T-helper 1 cell (primary cell): ENCODE measurements at places on chromosomes 1 and 21.
A peak's percentile ranks its signal among the peaks of the same experiment; 100 is the strongest.

- peak; percentile 42 for DNase-seq
Observed at GRCh38 chr21:45255381-45256020, 32.2 kb downstream of the POFUT2 start.

- no peak for DNase-seq
Observed at GRCh38 chr1:9233241-9233941, 1.2 kb upstream of the H6PD start.

- no peak for DNase-seq
Observed at GRCh38 chr1:183070923-183071618, 47.9 kb downstream of the LAMC1 start.

DNA sequence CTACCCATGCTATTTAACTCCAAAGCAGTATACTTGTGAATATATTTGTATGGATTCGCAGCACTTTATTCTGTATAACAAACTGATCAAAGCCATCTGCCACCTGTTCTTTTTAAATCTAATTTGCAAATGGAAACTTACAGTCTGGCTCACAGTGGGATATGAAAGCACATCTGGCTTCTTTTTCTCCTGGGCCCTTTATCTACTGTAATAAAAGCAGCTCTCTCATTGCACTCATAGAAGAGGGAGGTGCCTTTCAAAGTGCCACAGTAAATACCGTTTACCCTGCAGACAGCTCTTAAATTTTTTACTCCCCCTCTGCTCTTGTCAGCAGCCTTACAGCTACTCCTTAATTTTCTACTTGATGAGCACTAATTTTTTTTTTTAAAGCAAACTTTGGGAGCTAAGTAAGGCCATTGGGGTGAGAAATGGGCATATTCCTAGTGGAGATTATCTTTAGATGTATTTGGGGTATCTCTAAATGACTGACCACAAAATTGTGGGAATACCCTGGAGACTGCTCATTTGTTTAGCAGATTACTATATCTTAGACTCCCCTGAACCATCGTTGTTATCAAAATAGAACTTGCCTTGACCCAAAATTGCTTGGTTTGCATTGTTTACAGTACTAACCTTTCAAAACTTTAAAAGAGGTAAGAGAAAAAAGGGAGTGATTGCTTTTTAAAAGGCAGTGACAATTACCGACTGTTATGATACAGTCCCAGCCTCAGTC, 110.1 kb downstream of the VPS13D start:
- DNase-seq: no peak

DNA sequence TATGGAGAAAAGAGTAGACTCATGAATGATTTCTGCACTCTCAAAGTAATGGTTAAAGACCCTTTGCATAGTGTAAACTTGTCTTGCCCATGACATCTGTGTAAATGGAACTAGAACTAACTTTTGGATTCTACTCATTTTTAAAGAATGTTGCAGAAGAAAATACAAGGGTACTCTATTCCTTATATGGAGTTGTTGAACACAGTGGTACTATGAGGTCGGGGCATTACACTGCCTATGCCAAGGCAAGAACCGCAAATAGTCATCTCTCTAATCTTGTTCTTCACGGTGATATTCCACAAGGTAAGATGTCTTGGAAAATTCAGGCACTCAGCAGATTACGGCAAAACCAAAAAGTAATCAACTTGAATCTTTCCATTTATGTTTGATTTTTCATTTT, 19.8 kb downstream of the CCT8 start:
- DNase-seq: no peak

DNA sequence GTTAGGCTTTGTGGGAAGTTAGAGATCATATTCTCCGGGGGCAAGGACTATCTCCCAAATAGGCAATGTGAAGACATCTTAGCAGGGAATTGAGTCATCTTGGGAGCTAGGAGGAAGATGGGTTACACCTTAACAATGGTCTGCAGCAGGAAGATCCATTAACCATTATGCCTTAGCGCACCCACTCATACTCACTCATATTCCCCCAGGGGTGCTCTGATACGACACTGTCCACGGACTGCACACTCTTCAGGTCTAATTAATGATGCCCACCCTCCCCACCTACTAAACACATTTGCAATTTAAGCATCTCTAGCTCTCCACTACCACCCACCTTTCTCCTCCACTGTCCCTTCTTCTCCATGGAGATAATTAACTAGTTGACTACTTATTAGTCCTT, 857 bp upstream of the AK5 start:
- no peak for DNase-seq

- no peak for DNase-seq
Observed at GRCh38 chr1:46556822-46557221, 5.4 kb upstream of the KNCN start.

GRCh38 chr1:107430540-107431228, 289.8 kb downstream of the NTNG1 start:
- DNase-seq: no peak

- no peak for DNase-seq
Observed at GRCh38 chr1:155134322-155134721, 1.3 kb upstream of the SLC50A1 start.

DNA sequence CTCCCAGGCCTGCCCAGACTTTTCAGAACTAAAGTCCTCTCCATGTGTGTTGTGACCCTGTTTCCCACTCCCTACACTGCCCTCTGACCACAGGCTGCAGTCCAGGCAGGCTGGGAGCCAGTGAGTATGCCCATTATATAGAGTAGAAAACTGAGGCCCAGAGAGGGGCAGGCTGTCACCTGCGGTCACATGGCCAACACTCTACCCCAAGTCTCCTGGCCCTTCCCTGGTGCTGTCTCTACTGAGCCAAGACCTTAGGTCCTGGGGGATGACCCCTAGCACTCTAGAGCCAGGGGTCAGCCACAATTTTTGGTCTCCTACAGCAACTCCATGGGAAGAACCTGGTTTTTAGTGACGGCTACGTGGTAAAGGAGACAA, 30.8 kb downstream of the RPS6KA1 start:
- no peak for DNase-seq

DNA sequence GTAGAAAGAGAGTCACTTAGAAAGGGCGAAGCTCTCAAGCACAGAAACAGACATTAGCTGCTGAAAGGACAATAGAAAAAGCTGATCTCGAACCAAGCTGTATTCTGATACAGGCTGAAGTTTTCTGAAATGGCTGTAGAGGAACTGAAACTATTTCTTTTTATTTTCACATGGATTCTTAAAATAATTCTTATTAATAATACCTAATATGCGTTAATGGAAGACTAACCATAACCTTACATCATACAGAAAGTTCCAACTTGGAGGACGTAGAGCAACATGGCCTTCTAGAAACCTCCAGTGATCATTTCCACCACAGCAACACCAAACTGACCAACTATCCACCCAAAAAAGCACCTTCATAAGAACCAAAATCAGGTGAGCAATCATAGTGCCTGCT, 52.8 kb upstream of the ACADM start:
- no peak for DNase-seq

GRCh38 chr1:232856541-232856940, 51.3 kb downstream of the MAP10 start:
- no peak for DNase-seq

DNA sequence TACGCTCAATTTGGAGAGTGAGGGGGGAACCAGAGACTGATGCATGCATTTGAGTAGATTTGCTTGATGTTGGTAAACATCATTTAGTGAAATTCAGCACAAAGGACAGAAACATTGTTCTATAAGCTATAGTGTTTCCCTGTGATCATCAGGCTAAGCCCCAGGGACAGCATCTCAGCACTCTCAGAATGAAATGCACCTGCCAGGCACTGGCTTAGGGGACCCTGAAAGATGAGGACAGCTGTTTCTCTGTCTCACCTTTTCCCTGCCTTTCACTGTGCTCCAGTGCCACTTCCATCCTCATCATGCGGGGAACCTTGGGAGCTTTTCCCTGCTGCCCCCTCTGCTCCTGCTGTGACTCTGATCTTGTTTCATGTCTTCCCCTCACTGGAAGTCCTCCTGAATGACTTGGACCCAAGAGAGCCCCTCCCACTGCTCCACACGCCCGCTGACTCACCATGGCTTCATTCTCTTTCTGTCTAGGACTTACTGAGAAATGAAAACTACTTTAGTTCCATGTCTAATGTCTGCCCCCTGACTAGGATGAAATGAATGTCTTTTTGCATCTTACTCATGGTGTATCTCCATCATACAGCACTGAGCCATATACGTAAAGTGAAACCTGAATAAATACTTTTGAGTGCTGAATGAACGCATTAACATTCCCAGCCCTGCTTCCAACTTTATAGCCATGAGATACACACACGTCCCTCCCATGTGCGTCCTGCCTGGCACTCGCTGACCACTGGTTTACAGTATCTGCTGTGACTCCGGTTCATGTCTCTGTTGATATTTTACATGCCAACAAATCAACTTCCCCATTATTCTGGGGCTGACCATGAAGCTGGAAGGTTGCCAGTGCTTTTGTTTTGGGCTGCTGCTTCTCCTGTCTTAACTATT, 182.0 kb downstream of the PCP4 start:
- DNase-seq: no peak

DNA sequence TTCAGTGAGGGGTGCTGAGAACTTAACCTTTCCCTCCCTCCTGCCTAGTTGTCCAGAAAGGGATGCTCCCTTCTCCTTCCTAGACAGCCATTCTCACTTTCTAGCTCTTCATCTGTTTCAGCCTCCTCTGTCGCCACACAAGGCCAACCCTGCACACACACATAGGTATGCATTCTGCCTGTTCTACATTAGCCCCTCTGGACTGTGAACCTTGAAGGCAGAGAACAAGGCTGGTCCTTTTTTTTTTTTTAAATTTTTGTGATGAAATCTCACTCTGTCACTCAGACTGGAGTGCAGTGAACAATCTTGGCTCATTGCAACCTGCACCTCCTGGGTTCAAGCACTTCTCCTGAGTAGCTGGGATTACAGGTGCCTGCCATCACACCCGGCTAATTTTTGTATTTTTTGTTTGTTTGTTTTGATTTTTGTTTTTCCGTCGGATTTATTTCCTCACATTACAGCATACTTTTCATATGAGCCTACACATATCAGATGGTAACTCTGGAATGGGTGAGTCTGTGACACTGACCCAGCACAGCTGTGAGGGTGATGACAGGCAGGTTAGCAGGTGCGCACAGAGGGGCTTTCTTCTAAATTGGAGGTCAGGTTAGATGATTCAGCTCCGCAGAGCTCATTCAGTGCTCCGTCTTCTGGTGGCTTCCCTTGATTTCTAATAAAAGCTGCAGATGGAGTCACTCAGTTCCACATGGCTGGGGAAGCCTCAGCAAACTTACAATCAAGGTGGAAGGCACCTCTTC, 4.9 kb upstream of the AKR1A1 start:
- DNase-seq: no peak

GRCh38 chr1:228434689-228435088, 18.0 kb upstream of the TRIM17 start:
- no peak for DNase-seq

- no peak for DNase-seq
Observed at GRCh38 chr1:39204441-39205081, at the start of gene MACF1. MACF1 (plus strand) TSS chr1:39204695; CDS start chr1:39205023, 328 bp downstream.

DNA sequence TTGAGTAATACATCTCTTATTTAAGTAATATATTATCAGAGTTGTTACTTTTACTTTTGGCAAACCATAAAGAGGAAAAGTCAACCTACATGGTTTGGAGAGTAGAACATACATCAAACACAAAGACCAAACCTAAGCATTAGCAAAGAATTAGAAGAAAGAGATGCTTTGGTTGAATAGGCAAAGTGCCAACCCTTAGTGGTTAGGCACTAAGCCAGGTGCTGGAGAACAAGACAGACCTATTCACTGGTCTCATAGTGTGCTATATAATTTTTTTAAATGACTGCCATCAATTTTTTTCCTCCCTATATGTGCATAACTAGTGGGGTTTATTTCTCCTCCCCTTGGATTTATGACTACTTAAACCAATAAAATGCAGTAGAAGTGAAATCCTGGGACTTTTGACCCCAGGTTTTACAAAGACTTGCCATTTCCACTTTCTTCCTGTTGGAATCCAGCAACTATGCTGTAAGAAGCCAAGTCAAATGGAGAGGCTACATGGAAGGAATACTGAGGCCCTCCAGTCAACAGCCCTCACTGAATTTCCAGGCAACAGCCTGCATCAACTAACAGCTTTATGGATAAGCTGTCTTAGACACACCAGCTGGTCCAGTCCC, 69.8 kb upstream of the HAO2 start:
- no peak for DNase-seq

GRCh38 chr1:119587341-119587740, 60.7 kb downstream of the ZNF697 start:
- no peak for DNase-seq

DNA sequence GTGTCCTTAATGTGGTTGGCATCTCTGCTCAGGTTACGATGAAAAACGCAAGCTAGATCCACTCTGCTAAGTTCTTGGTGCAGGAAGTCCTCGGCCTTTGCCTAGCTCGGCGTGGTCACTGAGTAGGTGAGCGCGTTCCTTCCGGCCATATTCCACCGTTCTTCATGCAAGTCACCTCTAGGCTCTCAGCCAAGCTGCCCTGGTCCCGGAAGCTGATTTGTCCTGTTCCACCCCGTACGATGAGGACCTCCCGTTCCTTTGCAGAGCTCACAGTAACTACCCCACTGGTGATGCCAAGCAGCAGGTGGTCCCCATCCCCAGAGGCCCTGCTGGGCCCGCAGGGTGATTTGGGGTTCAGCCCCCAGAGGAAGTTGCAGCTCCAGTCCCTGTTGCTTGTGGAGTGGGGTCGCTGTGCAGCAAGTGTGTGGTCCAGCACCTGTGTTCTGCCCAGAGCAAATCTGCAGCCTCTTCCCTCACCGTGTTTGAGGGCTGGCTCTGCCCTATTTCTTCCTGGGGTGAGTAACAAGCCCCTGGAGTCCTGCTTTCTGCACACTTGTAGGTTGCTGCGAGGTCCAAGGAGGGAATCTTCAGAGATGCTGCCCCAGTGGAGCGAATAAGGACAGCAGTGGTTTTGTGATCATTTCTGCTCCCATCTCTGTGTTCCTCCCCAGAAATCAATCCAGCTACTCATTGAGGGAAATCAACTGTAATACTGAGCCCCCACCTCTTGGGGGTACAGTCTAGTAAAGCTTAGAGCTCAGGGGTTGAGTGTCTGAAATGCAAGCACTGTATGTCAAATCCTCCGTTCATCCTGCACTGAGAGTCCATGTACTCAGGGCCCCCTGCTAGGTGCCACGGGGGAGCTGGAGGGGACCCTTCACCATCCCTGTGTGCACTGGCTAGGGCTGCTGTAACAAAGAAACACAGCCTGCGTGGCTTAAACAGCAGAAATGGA, 2.3 kb downstream of the UMODL1 start:
- no peak for DNase-seq

DNA sequence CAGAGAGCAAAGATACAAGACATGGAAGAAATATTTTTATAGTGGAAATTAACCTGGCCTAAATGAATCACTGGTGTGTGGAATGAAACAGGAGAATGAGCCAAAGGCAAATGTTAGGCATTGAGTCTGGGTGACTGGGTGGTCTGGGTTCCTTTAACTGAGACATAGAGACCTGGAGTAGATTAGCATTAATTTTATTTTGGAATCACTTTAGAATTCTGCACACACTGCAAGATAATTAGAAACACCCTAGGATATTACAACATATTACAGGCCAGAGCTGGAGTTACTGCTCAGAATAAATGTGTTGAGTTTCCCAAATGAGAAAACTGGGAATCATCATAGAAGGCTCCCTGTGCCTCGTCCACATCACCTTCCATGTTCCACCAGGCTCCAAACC, 85.5 kb downstream of the PLPPR5 start:
- DNase-seq: no peak
